ENCODE measurements at places on chromosomes 6 and 20. TPM values are rescaled to one million over a fixed set of nuclear protein-coding genes. Genes with fewer than 3 reads are reported as not detected.

DNA sequence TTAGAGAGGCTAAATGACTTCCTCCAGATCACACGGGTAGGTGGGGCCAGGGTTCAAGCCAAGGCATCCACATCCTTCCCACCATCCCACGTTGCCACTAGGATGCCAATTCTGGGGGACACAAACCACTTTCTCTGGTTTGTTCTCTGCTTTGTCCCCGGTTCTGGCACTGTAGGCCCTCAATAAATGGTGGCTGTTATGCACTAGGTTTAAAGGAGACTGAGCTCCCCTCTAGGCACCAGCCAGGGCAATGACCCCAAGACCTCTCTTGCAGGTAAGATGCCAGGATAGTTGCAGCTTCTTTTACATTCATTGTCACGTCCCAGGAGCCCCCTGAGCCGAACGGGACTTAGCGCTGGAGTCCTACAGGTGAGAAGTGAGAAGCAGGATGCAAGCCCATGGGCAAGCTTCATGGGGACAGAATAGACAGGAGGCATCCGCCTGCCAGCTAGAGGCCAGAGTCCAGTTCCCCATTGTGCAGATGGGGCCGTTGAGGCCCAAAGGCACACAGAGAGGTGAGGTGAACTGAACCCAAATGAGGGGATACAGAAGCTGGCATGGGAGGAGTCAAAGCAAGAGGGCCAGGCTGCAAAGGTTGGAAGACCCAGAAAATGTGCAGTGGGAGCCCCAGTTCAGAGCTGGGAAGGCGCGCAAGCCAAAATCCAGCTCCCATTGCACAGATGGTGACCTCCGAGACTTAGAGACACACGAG, 677 bp downstream of the PXMP4 start:
- no peak for DNase-seq

DNA sequence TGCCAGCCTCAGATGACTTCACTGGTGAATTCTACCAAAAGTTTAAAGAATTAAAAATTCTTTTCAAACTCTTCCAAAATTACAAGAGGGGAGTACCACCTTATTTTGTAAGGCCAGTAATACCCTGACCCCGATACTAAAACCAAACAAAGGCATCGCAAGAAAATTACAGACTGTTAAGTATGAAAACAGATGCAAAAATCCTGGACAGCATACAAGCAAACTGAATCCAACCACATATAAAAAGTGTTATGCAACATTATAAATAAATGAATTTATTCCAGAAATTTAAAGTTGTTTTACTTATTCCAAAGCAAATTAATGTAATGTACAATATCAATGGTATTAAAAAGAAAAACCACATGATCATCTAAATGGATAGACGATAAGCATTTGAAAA, 873.6 kb upstream of the GJE1 start:
- no peak for DNase-seq

- DNase-seq = no peak
Measured at GRCh38 chr20:49924247-49924646, 8.9 kb upstream of the SPATA2 start.

DNA sequence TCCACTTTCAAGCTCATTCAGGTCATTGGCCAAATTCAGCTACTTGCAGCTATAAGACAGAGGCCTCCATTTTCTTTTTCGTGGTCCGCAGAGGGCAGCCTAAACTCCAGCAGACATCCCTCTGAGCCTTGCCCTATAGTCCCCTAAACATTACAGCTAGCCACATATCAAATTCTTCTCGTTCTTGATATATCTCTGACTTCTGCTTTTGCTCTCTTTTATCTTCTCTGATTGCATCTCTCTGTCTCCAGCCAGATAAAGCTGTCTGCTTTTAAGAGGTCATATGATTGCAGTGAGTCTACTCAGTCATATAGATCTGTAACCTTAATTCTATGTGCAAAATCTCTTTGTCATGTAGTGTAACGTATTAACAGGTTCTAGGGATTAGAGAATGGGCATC, 358.4 kb upstream of the RGS17 start:
- no peak for DNase-seq

GRCh38 chr20:10653599-10654249, 20.1 kb downstream of the JAG1 start:
- no peak for DNase-seq

DNA sequence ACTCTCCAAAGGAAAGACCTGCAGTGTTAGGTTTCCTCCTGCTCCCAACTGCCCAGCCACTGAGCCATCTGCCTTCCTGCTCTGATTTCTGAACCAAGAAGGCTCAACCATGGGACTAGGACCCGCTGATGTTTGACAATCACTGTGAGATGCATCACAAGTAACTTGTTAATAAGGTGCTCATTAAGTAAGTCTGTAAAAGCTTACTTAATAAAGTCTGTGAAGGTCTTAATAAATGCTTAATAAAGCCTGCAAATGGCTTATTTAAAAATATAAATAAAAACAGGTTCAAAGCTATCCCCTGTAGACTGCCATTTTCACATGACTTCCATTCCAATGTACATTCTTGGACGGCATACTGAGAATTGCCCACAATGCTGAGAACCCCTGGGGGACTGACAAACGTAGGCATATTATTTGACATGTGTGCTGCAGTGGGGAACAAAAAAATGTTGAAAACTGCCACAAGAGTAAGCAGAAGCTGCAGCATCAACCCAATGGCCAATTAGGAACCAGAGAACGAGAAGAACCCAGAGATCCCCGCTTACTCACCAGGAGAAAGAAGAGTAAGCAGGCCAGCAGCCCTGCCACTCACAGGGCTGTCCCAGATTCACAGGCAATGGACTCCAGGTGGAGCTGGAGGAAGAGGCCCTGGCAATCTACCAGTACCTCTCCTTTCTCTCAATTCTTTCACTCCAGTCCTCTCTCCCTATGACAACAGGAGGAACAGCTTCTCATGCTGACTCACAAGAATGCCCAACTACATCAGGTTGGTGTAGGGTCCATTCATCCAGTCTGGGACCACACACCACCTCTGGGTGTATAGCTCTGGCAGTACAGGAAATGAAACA, 19.5 kb downstream of the KIF13A start:
- DNase-seq = no peak

GRCh38 chr20:3659492-3660261, 3.5 kb downstream of the GFRA4 start:
- DNase-seq = no peak

DNA sequence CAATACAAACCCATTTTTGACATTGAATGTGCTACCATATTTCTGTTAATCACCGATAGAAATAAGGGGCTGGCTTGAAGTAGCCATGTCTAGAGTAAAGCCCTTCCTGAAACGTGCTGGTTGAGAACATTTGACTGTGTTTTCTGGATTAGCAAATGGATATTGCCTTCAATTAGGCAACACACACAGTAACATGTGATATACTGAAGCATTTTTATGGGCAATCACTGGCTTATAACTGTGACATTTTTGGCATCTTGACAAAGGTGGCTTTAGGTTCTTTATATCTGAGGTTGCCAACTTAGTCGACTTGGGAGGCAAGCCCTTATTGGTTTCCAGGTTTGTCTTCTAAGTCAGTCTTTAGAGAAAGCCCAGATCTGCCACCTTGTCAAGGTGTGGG, 292.9 kb downstream of the BTBD3 start:
- DNase-seq = no peak

DNA sequence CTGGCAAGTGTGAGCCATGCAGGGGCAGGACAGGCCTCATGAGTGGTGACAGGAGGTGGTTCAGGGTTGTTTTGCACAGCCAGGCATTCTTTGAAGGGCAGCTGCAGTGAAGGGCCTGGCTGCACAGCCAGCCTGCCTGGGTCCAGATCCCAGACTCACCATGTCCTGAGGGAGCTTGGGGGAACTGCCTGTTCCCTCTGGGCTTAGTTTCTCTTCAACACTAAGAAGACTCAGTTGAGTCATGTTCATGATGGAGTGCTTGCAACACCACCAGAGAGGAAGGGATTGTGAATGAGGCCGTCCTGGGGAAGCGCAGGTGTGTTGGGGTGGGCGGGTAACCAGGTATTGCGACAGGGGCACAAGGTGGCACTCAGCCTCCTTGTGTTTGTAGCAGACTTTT, 102.4 kb downstream of the CDH26 start:
- no peak for DNase-seq

GRCh38 chr6:35311390-35312075, 13.9 kb downstream of the DEF6 start:
- no peak for DNase-seq

- peak; percentile 71 for DNase-seq
Measured at GRCh38 chr20:62875419-62876361, 14.1 kb upstream of the TCFL5 start.

DNA sequence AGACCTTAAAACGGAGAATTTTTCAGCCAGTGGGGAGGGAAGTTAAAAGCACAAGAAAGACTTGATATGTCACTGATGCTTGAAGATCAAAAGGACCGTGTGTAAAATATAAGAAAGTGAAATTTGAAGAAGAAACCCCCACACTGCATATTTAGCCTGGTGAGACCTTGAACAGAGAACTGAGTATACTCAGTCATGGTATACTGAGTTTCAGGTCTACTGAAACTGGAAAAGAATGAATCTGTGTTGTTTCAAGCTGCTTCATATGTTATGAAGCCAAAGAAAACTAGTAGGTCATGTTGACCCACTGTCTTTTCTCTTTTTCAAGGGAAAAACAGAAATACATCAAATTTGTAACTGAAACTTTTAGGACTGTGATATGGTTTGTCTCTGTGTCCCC, 443.8 kb upstream of the GJE1 start:
- no peak for DNase-seq

DNA sequence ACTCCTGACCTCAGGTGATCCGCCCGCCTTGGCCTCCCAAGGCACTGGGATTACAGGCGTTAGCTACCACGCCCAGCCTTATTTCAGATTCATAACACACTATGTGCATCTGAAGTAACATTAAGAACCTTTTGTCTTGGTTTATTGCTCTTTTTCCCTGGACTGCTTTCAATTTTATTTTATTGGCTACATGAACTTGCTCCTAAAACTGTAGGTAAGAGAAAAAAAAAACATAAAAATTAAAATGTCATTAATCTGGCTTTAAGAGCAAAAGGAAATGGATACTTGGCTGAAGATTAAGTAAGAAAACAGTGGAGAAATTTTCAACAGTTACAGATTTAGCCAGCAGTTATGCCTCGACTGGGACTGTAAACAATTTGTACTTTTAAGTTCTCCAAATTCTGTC, 62.5 kb downstream of the GJA1 start:
- DNase-seq = no peak

- no peak for DNase-seq
Measured at GRCh38 chr20:2599288-2600006, 53.0 kb upstream of the NOP56 start.

GRCh38 chr6:125700581-125701353, 48.7 kb upstream of the HEY2 start:
- DNase-seq = no peak

DNA sequence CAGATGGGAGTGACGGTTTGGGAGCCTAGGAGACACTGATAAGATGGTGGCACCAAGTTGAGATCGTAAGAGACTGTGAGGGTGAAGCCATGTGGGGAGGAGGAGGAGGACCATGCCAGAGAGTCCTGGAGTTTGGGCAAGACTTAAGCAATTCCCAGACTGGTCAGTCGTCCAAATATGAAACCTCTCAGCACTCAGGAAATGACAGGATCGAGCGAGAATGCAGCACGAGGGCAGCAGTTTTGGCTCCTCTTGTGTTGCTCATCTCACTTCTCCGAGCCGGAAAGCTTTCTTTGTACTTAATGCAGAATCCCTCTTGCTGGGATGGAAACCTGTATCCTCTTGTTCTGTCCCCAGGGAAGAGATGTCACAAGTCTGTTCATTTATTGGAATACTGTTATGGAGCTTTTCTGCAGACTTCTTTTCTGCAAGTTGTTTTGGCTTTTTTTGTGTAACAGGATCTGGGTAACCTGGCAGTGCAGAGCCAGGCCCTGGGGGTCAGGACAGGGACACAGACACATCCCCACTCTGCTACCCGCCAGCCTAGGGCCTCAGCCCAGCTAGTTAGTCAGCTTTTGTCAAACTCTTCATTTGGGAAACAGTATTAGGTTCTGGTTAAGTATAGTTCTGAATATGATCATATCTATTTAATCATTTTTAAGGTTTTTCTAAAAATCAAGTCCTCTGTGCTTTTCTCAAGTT, 34.3 kb downstream of the FNDC1 start:
- no peak for DNase-seq

- DNase-seq = no peak
Measured at GRCh38 chr6:158389193-158389919, 77.1 kb downstream of the TULP4 start.

DNA sequence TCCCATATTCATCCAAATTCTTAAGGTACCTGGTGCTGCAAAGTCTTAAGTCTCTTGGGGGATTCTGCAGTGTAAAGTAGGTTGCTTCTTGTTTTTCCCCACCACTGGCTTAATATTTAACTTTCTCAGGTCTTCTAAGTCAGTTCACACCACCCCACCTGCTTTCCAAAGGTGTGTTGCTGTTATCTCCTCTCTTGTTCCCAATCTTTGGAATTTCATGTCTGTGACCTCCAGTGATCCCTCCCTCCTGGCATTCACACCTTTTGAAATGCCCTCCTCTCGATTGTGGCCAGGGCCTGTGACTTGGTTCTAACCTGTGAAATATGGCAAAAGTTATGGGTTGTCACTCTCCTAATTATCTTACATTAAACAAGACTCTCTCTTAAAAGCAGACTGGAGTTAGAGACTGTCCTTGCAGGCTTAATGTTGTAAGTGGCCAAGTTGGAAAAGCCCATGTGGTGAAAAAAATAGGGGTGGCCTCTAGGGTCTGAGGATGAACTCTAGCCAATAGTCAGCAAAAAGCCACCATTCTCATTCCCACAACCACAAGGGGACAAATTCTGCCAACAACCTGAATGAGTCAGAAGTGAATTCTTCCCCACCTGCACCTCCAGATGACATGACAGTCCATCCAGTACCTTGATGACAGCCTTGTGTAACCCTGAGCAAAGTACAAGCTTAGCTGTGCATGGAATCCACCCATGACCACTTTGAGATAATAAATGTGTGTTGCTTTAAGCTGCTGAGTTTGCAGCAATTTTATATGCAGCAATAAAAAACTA, 45.1 kb downstream of the ADGRF1 start:
- no peak for DNase-seq

DNA sequence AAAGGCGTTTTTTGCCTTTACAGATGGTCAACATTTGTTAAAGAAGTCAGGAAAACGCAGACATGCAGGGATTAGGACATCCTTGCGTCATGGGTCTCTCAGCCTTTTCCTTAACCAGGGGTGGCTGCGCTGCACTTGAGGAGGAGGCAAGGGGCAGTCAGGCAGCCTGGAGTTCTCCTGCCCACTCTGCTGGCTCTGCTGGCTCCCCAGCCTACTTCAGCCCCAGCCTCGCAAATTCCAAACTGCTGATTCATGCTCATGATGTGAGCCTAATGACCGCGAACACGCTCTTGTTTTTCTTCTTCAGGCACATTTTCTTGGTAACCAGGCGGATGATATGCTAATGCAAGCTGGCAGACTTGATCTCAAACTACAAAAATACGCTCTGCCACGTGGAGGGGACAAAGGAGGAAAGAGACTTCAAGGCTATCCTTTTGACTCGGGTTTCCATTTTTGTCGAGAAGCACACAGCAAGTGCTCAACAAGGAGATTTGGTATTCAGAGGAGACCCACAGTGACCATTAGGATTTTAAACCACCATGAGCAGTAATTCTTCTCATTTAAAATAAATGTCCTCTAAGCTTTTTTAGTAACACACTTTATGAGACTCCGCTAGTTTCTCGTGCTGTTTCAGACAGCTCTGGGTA, 290.3 kb upstream of the STXBP5 start:
- DNase-seq = peak; percentile 82

- DNase-seq = no peak
Measured at GRCh38 chr6:159946912-159947311, 22.0 kb upstream of the IGF2R start.

- no peak for DNase-seq
Measured at GRCh38 chr6:7590918-7591302, 912 bp downstream of the SNRNP48 start.

The RAET1G gene
- total RNA-seq = 0.37 TPM

The LPIN3 gene
- total RNA-seq = 18.5 TPM

The GHRH gene
- total RNA-seq = not detected

The MAFB gene
- 0.22 TPM for total RNA-seq

The TTI1 gene
- 26.9 TPM for total RNA-seq

The BPIFA1 gene
- total RNA-seq = not detected
